WERI-Rb-1 (cell line): ENCODE measurements at places on chromosomes 5 and 9.

GRCh38 chr9:72457366-72457765, 64.0 kb upstream of the TMC1 start:
- DNase-seq, result no peak

DNA sequence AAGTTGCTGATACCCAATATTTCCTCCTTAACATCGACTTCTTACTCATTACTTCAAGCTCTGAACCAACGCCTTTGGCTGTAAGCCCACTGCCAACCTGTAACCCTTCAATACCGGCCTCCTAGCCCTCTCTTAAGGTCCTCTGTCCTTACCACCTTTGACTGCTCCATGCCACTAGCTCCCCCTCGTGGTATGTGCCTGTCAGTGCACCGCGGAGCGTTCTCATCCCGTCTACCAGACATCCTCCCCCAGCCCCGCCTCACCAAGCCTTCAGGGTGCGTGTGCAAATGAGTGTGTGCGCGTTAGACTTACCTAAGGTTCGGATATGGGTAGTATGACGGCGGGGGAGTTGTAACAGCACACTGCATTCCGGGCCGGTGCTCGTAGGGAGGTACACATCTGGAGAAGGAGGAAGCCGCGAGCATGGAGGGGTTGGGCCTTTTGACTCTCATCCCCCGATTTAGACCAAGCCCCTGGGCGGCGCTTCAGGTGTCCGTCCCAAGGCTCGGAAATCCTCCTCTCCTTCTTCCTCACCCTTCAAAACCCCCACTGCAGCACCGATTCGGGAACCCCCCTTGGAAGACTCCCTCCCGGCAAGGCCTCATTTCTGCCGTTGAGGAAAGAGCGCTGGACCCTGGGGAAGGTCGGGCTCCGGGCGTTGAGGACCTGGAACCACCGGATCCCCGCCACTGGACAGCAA, 2.8 kb upstream of the MYORG start:
- DNase-seq, result peak; percentile 90

DNA sequence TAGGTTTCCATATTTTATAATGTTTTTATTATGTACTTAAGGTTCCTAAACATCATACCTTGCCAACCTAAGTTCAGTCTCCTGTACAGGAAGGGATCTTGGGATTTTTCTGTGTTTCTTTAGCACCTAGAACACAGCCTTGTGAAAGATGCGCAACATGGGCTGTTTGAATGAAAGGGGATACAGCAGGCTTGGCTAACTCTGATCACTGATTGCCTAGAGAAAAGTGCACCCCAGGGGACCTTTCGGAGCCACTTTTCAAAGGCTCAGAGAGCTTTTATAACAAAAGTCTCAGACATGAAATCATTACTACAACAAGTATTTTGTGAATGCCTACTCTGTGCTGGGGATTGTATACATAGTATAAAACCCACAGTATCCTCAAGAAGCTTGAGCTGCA, 261.6 kb downstream of the BNC2 start:
- DNase-seq, result no peak

DNA sequence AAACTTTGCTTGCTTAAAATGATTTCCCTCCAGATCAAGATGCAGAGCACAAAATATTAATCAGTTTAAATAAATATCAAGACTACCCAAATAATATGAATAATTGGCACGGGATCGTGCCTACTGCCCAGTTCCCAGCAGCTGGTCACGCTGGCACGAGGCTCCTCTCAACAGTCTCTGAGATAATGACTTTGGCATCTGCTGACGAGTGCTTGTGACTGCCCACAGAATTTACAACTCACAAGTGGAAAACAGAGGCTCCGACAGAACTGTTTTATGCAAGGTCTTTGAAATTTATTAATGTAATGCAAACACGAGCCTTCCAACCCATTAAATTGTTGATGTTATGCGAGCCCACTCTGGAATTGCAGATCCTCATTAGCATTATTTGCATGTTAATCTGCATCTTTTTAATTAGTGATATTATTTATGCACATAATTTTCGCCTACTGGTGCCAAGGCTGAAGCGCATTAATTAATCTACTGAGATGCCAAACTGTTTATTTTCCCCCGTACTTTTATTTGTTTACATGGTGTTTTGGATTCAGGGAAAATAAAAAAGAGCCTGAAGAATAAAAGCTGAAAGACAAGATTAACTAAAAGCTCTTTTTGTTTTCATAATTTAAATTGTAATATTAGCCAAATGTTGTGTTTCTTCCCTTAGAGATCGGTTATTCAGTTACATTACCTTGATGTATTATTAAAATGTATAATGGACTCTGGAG, 369.3 kb upstream of the IRX1 start:
- DNase-seq, result no peak

- DNase-seq, result no peak
These were observed 656.5 kb downstream of the TLE1 start for GRCh38 chr9:81032831-81033230.

- no peak for DNase-seq
These were observed 52.9 kb upstream of the CD180 start for GRCh38 chr5:67249590-67249895.

DNA sequence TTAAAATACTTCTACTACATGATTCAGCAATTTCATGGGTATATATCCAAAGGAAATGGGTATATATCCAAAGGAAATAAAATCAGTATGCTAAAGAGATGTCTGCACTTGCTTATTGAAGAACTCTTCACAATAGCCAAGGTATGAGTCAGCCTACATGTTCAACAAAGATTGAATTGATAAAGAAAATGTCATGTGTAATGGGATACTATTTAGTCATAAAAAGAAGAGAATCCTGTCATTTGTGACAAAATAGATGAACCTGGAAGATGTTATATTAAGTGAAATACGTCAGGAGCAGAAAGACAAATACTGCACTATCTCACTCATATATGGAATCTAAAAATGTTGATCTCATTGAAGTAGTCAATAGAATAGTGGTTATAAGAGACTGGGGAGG, 944.5 kb upstream of the CTNND2 start:
- DNase-seq, result no peak

DNA sequence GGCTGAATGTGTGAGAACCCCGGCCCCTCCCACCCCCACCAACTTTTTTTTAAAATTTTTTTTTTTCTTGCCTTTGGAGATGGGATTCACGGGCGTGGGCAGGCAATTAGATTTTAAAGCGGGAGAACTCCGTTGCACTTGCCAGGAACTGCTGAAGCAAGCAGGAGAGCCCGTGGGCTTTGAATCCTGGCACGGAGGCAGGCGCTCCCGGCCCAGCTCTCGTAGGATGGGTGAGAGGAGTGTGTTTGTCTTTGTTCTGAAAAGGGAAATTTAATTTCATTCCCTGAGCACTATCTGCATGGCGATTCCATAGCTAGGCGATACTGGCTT, 54.3 kb upstream of the BOD1 start:
- no peak for DNase-seq

- no peak for DNase-seq
These were observed 11.4 kb upstream of the MCTP1 start for GRCh38 chr5:95296291-95296690.

DNA sequence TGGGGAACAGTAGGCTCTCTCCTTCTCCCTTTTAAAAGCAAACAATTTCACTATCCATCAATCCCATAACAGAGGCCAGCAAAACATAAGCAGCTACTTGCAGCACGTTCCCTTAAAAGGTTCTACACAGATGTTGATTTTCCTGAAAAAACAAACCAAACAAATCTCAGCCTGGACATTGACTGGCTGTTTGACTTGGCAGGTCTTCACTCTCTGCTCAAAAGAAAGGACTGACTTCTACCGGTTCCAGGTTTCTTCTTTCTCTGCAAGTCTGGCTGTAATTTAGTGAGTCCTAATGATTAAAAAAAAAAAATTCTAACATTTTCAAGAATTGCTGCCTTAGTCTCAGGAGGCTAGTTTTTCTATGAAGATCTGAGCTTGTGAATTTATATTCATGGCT, 203.1 kb upstream of the EFNA5 start:
- no peak for DNase-seq

GRCh38 chr5:114176356-114176755, 185.5 kb upstream of the KCNN2 start:
- no peak for DNase-seq

- peak; percentile 33 for DNase-seq
These were observed 196.2 kb downstream of the DTWD2 start for GRCh38 chr5:118791926-118792734.
